ENCODE measurements at places on chromosomes 11 and 22.

- no peak for DNase-seq
Observed at GRCh38 chr22:29784451-29785361, 17.5 kb downstream of the UQCR10 start.

DNA sequence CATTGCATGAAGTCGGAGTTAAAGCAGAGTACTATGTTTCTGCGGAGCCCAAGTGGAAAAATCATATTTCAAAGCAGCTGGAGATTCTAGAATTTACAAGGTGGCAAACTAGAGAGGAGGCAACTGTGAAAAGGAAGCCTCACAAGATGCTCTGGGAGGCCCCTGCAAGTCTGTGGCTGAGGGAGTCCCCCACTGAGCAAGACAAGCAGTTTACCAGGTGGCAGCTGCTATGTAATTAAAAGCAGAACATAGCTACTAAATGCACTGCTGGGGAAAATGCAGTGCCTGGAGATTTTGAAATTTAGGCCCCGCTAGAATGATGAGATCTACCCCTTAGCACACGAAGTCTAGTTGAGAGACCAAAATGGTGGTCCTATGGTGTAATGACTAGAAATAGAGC is 728.0 kb downstream of the OPCML start:
- DNase-seq: no peak

DNA sequence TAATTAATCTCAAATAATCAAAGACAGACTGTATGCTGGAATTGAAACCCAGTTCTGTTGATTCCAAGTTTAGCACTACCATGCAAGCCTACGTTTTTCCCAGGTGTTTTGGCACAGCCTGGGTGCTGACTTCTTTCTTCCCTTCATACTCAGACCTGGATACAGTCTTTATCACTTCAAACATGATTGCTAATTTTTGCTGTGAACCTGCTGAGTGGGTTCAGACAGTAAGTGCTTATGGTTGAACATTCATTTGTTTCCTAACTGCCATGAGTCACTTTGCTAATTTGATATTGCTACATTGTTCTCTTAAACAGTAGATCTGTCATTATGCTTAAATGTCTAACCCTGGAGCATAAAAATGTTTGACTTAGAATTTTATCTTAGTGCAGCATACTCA is 12.2 kb downstream of the PAAF1 start:
- no peak for DNase-seq

- no peak for DNase-seq
Observed at GRCh38 chr22:24176630-24177029, 4.7 kb upstream of the SUSD2 start.

- DNase-seq: no peak
Observed at GRCh38 chr22:44084044-44084772, 60.1 kb downstream of the PARVB start.

- no peak for DNase-seq
Observed at GRCh38 chr11:132718711-132719671, 813.3 kb downstream of the OPCML start.

- DNase-seq: no peak
Observed at GRCh38 chr22:24305260-24305692, 34.6 kb downstream of the SPECC1L start.

DNA sequence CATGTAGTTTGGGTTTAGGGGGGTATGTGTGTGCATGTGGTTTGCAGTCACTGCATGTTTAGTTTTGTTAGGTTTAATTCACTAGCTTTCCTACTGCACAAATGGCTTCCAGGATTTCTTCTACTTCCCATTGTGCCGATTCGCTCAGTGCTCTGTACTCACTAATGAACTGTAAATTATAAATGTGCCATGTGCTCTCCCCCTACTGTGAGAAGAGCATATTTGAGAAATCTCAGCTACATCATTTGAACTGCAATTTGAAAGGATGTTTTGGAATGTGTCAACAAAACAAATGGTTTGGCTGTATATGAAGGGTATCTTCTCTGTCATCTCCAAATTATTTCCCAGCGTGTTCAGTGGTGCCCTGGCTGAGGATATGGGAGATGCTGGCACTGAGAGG is 28.1 kb downstream of the CYB5R2 start:
- DNase-seq: no peak

GRCh38 chr22:25716637-25717036 is 25.4 kb upstream of the MYO18B start:
- DNase-seq: no peak

- no peak for DNase-seq
Observed at GRCh38 chr11:106152824-106153223, 75.4 kb downstream of the AASDHPPT start.

GRCh38 chr11:61021661-61022212 is 50.3 kb downstream of the CD6 start:
- no peak for DNase-seq

GRCh38 chr22:17158568-17159503 is at the start of gene HDHD5:
Gene HDHD5 (minus strand): TSS chr22:17159277. CDS start chr22:17159251, 26 bp downstream.
- peak; percentile 36 for DNase-seq

GRCh38 chr11:47980088-47980906 is at the start of gene PTPRJ:
Gene PTPRJ (plus strand): TSS chr11:47980559. CDS start chr11:47980913, 354 bp downstream.
- DNase-seq: no peak

DNA sequence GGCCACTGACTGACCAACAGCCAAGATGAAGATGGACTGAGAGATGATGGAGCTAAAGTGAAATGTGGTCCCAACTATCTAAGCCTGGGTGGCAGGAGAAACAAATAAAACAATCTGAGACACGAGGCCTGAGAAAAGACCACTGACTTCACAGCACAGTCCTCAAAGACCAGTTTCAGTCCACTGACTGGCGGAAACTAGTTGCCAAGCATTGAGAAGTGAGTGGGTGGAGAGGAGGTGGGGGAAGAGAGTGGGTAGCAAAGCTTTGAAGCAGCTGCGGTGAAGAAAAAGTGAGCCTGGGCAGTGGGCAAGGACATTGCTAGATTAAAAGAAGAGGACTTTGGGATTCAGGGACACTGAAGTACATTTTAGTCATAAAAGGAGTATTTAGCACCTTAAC is 1.9 kb downstream of the MS4A1 start:
- no peak for DNase-seq

DNA sequence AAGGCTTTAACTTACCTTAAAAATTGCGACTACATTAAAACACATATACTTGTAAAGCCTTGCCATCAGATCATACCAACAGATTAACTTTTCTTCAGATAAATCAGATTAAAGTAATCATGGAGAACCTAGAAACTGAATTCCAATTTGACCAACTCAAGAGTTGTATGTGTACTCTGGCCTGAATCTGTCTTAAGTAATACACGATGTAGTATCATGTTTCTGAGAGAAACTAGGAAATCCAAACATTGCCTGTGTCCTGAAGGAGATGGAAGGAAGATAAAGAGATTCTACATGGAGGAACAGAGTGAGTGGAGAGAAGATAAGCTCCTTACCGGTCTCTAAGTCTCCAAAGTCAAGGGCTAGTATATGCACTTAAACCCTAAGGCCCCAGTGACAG is 162.1 kb downstream of the CADM1 start:
- DNase-seq: no peak

DNA sequence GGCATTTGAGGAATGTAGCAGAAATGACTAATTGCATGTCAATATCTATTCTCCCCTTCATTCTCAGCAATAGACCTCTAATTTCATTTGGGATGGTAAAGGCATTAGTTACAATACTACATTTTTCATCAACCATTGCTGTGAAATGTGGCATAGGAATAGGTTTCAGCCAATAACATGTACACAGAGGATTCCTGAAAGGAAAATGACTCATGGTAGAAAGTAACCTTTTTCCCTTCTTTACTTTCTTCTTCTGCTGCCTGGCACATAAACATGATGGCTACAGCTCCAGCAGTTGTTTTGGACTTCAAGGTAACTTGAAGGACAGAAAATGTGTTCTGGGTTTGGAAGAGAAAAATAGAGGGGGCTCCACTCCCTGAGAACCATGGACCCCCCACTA is 231.8 kb upstream of the CTSC start:
- no peak for DNase-seq

DNA sequence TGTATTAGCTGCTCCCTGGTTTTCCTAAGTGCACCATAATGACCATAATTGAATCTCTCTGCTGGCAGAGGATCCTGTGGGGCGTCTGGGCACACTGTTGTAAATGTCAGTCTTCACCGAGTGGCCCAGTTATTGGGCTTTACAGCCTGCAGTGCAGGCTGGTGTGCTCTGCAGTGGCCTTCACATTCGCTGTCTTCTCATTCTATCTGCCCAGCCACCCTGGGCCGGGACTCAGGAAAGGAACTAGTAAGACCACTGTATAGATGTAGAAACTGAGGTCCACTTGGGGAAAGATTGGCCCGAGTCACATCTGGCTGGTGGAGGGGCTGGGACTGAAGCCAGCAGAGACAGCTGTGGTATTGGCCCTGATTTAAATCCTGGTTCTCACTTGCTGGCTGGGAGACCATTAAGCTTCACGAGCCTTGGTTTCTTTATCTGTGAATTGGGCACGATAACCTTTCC is 49.3 kb downstream of the TSPAN18 start:
- DNase-seq: no peak

DNA sequence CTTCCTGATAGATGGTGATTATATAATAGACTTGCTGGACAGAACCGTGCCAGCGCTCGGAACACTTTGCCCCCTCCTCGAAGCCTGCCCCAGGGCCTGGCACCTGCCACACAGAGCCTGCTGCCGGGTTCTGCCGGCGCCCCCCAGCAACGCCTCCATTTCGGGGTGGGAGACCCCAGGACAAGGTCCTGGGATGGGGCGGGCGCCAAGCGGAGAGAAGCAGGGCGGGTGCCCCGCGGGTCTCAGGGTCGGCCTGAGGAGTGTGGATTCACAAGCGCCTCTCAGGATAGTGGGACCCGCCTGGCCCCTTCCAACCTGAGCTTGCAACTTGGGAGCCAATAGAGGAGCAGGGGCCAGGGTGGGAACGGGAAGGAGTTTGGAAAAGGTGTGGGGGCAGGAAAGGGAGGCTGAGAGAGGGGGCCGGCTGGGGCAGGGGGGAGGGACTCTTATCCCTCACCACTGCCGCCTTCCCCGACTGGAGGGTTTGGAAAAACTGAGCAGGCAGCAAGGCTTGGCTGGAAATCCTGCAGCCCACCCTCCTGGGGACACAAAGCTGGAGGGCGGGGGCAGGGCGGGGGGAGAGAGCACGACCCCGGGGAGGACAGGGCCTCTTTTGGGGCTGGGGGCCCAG is 3.3 kb upstream of the BCL9L start:
- no peak for DNase-seq

- no peak for DNase-seq
Observed at GRCh38 chr11:87150936-87151335, 113.2 kb downstream of the TMEM135 start.

DNA sequence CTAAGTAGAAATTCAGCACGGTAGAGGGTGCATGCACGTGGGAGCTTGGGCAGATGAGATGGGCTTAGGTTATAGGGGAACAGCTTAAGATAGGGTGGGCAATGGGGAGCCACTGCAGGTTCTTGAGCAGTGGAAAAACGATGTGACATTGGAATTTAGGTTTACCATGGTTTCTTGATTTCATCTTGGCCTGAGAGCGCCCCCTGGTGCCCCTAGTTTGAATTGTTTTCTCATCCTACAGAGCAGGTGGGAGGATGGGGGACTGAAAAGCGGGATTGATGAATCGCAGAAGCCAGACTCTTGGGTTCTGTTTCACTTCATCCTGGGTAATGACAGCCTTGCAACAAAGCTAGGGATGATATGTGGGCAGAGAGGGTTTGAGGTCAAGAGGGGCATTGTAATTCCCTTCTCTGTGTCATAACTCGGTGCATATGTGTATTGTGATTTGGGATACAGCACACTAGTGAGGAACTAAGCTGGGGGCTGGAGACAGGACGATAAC is 6.7 kb upstream of the MCAM start:
- DNase-seq: no peak

DNA sequence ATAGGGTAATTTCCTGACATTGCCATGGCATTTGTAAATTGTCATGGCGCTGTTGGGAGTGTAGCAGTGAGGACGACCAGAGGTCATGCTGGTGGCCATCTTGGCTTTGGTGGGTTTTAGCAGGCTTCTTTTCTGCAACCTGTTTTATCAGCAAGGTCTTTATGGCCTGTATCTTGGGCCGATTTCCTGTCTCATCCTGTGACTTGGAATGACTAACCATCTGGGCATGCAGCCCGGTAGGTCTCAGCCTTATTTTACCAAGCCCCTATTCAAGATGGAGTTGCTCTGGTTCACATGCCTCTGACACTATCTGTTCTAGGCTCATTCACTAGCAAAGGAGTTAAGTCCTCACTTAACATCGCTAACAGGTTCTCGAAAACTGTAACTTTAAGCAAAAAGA is 1374.2 kb downstream of the FAM181B start:
- no peak for DNase-seq

DNA sequence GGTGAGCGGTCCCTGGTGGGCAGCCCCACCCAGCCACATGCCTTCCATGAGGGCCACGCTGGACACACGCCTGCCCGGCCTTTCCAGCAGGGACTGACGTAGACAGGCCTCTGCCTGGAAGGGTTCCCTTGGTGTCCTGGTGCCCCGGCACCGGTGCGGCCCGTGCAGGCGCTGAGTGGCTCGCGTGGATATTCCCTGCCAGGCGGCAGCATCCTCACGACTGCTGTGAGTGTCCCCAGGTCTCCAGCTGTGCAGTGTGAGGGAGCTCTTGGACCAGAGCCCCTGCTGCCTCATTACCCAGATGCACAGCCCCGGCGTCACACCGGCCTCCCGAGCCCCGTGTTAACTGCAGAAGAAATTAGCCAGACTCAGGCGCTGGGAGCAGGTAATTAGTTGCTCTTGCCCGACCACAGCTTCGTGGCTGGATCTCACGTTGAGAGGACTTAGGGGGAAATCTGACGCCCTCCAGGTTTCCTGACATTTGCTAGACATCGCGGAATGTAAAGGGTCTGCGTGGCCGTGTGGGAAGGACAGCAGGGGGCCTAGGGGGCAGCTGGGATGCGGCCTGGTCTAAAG is 1196.3 kb downstream of the BRD1 start:
- no peak for DNase-seq

GRCh38 chr22:26109686-26110315 is 59.5 kb upstream of the SEZ6L start:
- DNase-seq: no peak

DNA sequence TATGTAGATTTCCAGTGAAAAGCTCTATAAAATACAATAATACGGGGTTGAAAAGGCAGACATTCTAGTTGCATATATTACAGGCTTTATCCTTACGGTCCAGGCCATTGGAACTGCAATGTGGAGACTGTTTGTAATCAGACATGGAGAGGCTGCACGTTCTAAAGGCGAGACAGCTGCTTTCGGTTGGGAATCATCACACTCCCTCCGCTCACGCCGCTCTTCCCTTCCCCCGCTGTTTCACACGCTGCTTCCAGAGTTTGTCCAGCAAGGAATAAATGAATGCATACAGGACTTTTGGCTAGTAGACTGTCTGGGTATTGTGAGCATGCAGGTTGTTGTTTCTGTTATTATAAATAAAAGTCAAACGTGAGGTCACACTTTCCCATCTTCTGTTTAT is 13.5 kb upstream of the EFCAB6 start:
- no peak for DNase-seq

GRCh38 chr11:67470337-67471002 is 1.4 kb upstream of the TMEM134 start:
- no peak for DNase-seq

GRCh38 chr11:2721210-2721916 is 21.6 kb upstream of the KCNQ1OT1 start:
- DNase-seq: peak; percentile 77

- no peak for DNase-seq
Observed at GRCh38 chr11:45489281-45489905, 176.0 kb downstream of the CHST1 start.

GRCh38 chr11:77189588-77190210 is 61.7 kb downstream of the MYO7A start:
- DNase-seq: no peak

GRCh38 chr11:109945626-109946321 is 147.4 kb upstream of the ZC3H12C start:
- no peak for DNase-seq
